ENCODE measurements at places on chromosomes 16 and 17. TPM values are rescaled to one million over a fixed set of nuclear protein-coding genes. Genes with fewer than 3 reads are reported as not detected.

DNA sequence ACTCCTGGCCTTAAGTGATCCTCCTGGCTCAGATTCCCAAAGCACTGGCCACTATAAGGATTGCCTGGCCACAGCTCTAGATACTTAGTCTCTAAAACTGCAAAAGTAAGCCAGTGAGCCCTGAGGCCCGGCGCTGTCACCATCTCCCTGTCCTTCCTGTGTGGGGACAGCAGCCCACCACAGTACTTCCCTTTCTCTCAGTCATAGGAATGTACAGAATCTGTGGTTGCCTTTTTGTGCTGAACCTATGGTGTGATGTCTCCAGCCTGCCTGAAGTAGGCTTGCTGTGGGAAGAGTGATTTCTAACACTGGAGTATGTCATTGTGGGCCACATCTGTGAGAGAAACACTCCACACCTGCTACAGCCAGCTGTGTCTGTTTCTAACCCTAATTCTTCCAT is 24.7 kb downstream of the NTAN1 start:
- no peak for DNase-seq

GRCh38 chr16:75102595-75102994 is 14.0 kb downstream of the LDHD start:
- no peak for DNase-seq

Gene ACACA
- 86.6 TPM for total RNA-seq

Gene KRT12
- total RNA-seq, result not detected

Gene CALB2
- total RNA-seq, result 1.1 TPM

All from osteoblast (primary cell).